Activated naive CD4-positive, alpha-beta T cell treated with anti-CD3 and anti-CD28 coated beads, Interleukin-2, amount 50 U/mL, for 16 hours (primary cell): ENCODE measurements at places on chromosomes 4 and X.

DNA sequence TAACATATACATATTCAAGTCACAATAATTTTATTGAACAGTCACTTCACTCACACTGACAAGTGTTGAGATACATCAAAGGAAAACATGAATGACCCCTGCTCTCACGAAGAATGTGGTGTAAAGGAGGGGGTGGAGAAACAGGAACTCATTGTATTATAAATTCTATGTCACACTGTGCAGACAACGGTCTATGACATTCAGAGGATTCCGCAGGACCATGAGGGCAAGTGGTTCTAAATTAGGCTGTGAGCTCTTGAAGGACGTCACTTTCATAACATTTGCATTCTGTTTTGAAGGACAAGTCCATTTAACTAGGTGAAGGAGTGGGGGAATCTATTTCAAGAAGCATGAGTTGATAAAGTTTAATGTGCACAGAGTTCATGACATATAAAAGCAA lies 415.2 kb upstream of the HS3ST1 start:
- DNase-seq = no peak

DNA sequence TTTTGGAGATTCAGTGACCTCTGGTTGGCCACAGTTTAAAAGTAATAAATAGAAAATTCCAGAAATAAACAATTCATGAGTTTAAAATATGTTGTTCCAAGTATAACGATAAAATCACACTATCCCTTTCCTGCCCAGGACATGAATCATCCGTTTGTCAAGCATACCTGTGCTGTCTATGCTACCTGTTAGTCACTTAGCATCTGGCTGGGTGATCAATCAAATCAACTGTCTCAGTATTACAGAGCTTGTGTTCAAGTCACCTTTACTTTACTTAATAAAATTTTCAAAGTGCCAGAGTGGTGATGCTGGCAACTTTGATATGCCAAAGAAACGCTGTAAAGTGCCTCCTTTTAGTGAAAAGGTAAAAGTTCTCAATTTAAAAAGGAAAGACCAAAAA lies 979.5 kb upstream of the NDST4 start:
- DNase-seq = no peak

DNA sequence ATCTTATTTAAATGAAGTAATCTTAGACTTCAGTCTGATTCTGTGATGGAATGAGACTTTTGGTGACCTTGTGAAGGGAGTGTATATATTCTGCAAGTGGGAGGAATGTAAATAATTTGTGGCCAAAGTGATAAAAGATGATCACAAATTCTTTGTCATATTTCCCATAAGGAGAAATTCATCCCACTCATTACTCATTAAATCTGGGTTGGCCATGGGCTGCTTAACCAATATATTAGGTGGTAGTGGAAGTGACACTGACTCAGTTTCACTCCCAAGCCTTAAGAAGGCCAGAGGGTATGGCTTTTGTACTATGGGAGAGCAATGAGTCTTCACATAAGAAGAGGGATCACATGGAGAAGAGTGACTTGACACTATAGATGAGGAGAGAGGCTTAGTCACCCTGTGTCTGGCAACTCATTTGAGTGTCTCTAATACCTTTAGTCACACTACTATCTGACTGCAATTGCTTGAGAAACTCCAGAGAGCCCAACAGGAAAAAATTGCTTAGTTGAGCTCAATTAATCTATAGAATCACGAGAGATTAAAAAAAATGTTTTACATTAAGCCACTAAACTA lies 408.2 kb upstream of the PITX2 start:
- no peak for DNase-seq

DNA sequence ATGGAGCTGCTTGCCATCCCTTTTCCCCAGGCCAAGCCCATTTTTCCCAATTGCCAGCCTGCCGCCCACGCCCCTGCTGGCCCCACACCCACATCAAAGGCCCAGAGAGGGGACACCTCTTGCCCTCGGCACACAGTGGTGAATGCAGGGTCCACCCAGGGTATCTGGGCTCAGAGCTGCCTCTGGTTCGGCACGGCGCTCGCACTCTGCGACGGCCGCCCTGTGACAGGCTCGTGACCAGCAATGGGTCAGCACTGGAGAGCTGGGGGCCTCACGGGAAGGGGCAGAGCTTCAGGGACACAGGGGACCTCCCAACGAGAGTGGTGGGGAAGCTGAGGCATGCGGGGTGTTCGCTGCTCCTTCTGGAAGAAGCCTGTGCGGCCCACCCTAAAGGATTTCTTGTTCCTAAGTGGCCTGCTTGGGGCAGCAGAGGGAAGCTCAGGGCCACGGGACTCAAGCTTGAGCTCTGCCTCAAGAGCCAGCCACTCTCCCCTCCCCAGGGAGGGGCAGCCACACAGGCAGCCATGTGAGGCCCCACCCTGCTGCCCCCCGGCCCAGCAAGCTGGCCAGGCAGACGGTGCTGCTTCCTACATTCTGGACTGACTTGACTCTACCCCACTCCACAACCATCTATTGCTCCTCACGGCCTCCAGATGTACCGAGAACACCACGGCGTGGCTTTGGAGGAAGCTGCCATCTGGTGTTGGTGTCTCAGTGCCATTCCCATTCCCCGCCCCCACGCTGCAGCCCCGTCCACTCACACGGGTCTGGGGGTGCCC lies 73.7 kb downstream of the ABLIM2 start:
- no peak for DNase-seq

GRCh38 chrX:39492497-39493162 lies 605.1 kb downstream of the BCOR start:
- DNase-seq = no peak

GRCh38 chr4:1416948-1417260 lies 10.7 kb upstream of the NKX1-1 start:
- no peak for DNase-seq

DNA sequence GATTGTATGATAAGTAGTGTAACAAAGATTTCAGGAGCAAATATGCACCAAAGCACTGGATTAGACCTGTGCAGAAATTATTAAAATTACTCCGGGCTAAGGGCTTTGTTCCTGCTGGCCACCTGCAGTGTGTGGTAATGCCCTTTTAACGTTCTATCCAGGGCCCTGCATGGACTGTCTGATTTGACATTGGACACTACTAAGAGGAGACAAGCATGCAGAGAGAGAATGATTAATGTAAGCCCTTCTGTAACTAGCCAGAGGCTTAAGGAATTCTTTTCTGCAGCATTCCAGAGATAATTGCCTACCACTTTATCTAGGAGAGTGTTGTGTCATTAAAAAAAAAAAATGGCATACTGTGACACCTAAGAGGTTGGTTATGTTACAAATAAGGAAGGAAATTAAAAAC lies 117.0 kb downstream of the PCDH7 start:
- DNase-seq = no peak

GRCh38 chr4:124713185-124713592 lies 657 bp upstream of the ANKRD50 start:
- DNase-seq = peak; percentile 13
